Activated gamma-delta T cell treated with anti-CD3 and anti-CD28 coated beads, Interleukin-2, amount 50 U/mL, for 16 hours (primary cell): ENCODE measurements at places on chromosomes 16 and 17.

DNA sequence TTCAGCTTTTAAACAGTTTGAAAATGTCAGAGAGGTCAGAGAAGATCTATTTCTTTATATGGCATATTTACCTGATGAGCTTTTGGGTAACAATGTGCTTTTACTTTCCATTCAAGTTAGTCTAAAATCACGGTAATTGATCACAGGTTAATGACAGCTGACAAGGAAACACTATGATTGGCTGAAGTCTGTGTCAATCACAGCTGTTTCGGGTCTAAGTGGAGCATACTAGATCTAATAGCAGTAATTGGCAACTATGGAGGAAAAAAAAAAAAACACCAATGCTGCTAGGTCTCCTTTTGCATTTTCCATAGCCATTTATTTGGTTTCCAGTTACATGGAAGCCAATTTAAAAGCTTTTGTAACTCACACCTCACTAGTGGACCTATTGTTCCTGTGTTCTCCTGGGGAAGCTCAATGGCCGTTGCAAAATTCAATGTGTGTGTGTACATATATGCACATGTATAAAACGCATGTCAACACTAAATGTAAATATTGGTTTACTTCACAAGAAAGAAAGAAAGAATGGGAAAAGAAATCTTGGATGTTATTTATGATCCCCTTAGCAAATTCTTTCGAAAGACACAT lies 568.3 kb upstream of the ZFHX3 start:
- no peak for DNase-seq

GRCh38 chr16:54976651-54977200 lies 46.1 kb downstream of the IRX5 start:
- no peak for DNase-seq

GRCh38 chr16:763369-764183 lies 3.0 kb downstream of the MSLN start:
- no peak for DNase-seq

GRCh38 chr17:35068249-35068648 lies 4.7 kb upstream of the RFFL start:
- no peak for DNase-seq

DNA sequence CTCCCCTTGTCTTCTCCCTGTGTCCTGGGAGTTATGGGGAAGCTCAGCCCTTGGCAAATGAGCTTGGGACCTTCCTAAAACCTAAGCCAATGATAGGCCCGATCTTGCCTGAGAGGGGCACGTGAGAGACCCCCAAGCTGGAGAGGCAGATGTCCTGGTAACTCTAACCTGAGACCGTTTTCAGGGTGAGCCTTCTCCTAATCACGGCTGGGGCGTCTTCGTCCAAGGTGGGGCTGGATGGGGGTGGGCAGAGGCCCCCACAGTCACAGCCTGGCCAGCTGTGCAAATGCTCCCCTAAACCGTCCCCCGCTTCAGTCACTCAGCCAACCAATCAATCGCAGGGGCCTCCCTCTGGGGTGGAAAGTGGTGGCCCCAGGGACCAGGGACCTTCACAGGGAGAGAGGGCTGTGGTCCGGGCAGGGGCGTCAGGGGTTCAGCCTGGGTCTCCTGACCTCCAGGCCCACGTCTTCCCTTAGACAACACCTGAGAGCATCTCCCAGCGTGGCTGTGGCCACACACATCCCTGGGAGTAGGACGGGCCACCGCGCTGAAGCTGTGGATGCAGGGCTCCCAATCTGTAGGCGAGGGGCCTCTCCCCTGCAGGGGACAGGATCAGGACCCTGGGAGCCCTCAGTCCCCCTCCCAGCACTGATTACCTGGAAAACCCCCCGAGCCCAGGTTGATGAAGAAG lies 30.6 kb downstream of the ACTG1 start:
- no peak for DNase-seq
